Umbilical cord (tissue), 2 donors: ENCODE measurements at places on chromosomes 7 and 10. TPM values are rescaled to one million over a fixed set of nuclear protein-coding genes. Genes with fewer than 3 reads are reported as not detected.

OPN4 gene
- total RNA-seq: 0.48 TPM

C10orf67 gene
- 7.7 TPM for total RNA-seq

CASTOR2 gene
- 5.8 TPM for total RNA-seq

TSC22D4 gene
- total RNA-seq: 18.1 TPM

ANXA8 gene
- 32.5 TPM for total RNA-seq

PDZD7 gene
- total RNA-seq: 0.48 TPM

FAM171A1 gene
- 2.4 TPM for total RNA-seq

CHRM2 gene
- total RNA-seq: 7.5 TPM

SLC29A4 gene
- 0.24 TPM for total RNA-seq

CACNB2 gene
- total RNA-seq: 16.1 TPM

ASB15 gene
- total RNA-seq: 0.96 TPM

SH2B2 gene
- total RNA-seq: 0.96 TPM

RTKN2 gene
- total RNA-seq: 5.1 TPM

NYAP1 gene
- total RNA-seq: 3.6 TPM

ACTR1A gene
- 42.1 TPM for total RNA-seq

PTPN12 gene
- 148 TPM for total RNA-seq

KLF14 gene
- total RNA-seq: 0.48 TPM

OGDHL gene
- total RNA-seq: not detected

ASIC3 gene
- total RNA-seq: 2.2 TPM

OR2A5 gene
- 3.6 TPM for total RNA-seq

SAMD9 gene
- total RNA-seq: 24.6 TPM

FAM13C gene
- 9.4 TPM for total RNA-seq

PSMC2 gene
- 60.9 TPM for total RNA-seq

CC2D2B gene
- 14.4 TPM for total RNA-seq

SPDYE6 gene
- total RNA-seq: not detected

XRCC2 gene
- 2.2 TPM for total RNA-seq

CFTR gene
- total RNA-seq: 6.3 TPM

TAS2R41 gene
- total RNA-seq: 2.6 TPM

SLC13A4 gene
- total RNA-seq: 6.5 TPM
